Amniotic epithelial cell (primary cell): ENCODE measurements at places on chromosomes 2 and 18.

- DNase-seq, result no peak
Measured at GRCh38 chr18:78159397-78159796, 820.2 kb upstream of the SALL3 start.

DNA sequence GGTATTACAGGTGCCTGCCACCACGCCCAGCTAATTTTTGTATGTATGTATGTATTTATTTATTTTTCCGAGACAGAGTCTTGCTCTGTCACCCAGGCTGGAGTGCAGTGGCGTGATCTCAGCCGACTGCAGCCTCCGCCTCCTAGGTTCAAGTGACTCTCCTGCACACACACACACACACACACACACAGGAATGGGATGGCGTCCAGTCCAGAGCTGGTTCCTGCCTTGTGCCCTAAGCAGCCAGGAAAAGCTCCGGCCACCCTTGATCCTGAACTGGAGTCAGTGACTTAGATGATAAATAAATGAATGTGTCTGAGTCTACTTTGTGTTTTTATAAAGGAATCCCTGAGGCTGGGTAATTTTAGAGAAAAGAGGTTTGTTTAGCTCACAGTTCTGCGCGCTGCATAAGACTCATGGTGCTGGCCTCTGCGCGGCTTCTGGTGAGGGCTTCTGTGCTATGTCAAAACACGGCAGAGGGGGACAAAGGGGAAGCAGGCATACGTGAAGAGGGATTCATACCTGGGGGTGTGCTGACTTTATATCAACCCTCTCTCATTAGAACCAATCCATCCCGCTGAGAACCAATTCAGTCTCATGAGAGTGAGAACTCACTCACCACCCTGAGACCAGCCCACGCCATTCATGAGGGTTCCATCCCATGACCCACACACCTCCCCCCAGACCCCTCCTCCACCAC, 59.7 kb upstream of the PHLPP1 start:
- no peak for DNase-seq

- DNase-seq, result no peak
Measured at GRCh38 chr18:56651771-56652092, 573 bp downstream of the WDR7 start.

DNA sequence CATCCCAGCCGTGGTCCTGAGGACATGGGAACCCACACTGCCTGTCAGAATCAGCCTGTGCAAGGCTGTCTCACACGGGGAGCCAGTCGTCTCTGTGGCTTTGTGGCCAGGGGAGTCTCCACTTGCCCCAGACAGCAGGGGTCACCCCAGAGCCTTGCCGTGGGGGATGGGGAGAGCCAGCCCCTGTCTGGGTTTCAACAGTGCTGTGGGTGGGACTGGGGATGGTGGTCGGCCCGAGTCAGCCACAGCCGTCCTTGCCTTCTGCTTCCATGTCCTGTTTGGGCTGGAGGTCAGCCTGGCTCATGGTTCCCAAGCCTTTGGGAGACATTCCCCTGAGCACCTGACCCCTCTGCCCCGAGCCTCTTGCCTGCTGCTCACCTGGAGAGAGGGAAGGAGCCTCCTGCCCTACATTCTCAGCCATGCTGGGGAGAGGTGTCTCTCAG, 19.6 kb downstream of the GPR35 start:
- DNase-seq, result no peak

DNA sequence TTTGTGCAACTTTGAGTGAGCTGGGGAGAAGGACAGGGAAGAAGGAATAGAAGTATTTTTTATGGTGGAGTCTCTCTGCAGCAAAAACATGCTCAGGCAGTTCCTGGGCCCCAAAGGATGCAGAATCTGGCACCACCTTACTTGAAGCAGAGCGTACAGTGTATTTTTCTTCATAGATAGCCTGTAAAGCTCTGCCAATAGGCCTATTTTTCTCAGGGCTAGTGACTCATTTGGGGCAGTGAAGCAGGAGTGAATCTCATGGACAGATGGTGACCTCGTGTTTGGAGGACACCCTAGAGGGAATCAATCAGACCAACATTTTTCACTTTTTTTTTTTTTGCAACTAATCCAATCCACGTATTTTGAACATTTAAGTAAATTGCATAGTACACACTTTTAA, 268.1 kb upstream of the CXCR4 start:
- no peak for DNase-seq

DNA sequence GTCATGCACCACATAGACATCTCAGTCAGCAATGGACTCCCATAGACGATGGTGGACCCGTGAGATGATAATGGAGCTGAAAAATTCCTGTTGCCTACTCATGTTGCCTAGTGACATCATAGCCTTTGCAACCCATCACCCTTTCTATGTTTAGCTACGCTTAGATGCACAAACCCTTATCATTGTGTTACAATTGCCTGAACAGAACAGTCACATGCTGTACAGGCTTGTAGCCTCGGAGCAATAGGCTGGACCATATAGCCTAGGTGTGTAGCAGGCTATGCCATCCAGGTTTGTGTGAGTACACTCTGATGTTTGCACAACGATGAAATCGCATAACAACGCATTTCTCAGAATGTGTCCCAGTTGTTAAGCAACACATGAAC, 221.6 kb downstream of the ALPK2 start:
- no peak for DNase-seq

DNA sequence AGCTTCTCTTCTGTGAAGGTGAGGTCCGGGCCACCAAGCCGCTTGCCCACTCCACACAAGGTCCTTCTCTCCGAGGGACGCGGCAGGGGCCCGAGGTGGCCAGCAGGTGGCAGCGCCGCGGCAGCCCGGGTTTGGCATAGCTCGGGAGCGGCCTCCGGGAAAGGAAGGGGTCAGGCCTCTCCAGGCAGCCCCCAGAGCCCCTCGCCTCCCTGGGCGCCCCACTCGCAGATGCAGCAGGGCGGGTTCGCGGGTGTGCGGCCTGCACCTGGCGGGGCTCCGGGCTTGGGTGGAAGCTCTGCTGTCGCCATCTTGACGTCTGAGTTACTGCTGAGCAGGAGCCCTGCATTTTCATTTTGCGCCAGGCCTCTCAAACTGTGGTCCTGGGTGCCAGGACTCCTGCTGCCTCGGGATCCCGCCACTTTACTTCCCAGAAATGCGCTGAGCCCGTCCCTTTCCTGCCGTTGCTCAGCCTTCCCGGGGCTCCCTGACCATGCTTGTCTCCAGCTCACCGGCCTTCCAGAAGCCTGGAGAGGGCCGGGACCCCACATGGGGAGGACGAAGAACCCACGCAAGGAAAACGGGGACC, 18.6 kb upstream of the NCL start:
- peak; percentile 47 for DNase-seq

DNA sequence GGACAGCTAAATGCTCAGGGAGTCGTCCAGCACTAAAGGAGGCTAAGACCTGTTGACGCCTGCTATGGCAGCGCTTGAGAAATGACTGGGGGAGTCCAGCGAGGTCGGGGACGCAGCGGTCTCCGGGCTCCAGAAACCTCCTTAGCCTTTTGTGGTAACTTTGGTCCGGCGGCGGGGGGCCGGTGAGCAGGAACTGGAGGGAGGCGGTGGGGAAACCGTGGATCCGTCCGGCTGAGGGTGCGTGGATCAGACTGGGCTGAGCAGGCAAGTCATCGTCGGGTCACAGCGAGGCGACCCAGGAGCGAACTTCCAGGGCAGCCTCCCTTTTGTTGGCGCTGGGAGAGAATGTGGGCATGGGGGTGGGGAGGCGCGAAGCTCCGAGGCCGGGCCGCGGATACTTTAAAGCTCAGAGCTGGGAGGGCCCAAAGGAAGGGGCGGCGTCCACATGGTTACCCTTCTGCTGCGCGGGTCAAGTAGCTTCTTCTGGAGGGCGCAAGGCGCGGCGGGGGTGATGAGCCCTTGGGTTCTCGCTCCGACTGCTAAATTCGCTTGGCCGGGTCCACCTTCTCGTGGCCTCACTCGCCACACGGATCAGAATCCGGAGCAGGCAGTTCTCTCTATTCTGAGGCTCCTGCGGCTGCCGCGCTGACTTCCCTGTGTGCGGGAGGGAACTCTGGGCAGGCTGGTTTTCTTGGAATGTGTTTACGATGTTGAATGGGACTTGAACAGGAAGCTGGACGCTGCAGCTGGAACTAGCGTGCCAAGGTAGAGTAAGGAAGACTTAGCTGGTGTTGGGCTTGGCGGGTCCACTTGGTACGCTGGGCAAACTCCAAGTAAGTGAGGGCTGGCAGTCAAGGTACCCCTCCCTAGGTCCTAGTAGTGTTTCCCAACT, 920 bp downstream of the GULP1 start:
- DNase-seq, result peak; percentile 90

DNA sequence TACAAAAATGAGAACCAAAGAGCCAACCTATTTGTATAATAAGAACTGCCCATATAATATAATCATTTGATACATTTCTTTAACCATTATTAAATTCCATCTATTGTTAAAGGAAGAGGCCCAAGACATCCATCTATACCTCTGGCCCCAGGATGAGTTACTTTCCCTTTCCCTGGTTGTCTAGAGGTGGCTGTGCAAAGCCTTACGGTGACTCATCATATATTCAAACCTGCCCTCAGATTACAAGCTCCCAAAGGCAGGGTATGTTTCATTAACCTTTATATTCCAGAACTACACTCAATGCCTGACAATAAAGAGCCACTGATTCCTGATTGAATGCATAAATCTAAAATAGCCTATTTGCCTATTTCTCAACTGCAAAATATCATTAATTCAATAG, 105.8 kb upstream of the PID1 start:
- DNase-seq, result peak; percentile 43

DNA sequence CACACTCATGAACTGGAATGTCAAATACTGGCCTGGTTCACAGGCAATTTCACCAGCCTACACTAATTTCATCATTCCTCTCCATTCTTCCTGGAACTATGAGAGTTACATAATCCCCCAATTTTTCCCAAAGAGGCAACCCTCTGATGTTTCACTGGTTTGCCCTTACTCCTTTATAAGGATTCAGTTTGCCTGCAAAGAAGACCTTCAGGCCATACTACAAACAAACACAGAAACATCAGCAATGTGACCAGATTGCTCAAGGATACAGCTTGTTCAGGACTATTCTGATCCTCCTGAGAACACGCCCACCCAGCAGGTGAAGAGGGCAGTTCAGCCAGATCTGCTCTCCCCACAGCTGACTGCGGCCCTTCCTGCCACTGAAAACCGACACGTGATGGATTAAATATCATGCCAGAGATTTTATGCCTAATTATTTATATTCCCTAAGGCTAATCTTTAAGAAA, 215.5 kb downstream of the ETAA1 start:
- peak; percentile 53 for DNase-seq

DNA sequence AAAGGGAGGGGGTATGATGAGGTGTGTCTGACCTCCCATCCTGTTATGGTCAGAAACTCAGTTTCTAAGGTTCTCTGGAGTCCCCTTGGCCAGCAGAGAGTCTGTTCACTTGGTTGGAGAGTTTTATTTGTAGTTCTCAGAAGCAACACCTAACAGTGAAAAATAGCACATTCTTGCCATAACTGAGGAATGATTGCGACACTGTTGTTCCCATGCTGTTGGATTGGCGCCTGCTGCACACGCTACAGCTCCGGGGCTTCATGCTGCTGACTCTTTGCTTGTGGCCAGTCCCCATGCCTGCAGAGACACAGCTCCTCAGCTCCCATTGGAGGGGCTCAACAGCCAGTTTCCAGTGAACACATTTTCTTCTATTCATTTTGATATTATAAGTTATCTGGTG, 42.1 kb downstream of the TPGS2 start:
- DNase-seq, result peak; percentile 88

GRCh38 chr18:57621246-57621604, 411 bp downstream of the NARS1 start:
- DNase-seq, result no peak

DNA sequence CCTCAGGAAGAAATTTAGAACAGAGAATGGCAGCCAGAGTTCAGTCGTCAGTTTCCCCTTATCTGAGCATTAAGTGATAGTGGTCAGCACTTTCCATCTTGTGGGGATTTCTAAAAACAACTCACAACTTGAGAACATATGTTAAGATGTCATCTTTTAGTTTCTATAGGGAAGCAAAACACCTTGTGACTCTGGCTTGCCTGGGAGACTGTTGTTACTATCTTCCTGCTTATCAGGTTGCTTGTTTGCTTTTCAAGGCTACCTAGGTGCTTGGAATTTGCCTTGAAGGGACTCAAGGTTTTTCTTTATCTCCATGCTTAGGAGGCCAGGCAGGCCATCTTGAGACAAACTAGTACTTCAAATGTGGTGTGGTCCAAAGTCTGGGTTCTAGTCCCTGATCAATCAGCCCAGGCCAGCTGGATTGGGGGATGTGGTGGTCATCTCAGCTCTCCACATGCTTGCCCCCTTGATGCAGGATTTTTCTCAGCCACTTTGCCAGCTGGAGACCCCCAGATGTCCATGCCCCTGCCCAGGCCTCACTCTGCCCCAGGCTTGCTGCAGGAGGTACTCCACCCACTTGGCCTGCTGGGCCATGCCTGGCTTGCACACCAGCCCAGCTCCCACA, 125.9 kb downstream of the LYPD1 start:
- DNase-seq, result no peak

DNA sequence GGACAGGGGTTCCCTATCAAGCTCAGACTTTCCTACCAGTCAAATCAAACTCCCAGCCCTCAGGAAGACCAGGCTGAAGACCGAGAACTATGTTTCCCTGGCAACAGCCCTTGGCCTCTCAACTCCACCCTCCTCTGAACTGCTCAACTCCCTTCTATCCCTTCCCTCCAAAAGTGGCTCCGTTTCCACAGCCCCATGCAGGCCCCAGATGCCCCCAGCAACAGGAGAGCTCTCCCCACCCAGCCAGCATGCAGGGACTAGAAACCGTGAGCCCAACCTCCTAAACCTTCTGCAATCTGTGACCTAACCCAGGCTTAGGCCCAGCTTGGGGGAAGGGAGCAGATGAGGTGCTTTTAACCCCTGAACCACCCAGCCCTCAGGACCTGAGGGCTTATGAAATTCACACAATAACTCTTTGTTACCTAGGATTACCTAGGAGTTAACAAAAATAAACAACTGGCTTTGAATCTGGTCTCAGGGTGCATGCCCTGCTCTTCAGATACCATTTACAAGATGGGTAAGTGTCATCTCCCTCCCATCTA, 87.2 kb downstream of the BCL11A start:
- no peak for DNase-seq
